ENCODE measurements at places on chromosomes 5 and 9.
A peak's percentile ranks its signal among the peaks of the same experiment; 100 is the strongest.

GRCh38 chr9:81964218-81965171, 21.2 kb downstream of the SPATA31D3 start:
- DNase-seq = no peak

- DNase-seq = peak; percentile 3
Measured at GRCh38 chr5:69493396-69494133, 975 bp downstream of the OCLN start.

DNA sequence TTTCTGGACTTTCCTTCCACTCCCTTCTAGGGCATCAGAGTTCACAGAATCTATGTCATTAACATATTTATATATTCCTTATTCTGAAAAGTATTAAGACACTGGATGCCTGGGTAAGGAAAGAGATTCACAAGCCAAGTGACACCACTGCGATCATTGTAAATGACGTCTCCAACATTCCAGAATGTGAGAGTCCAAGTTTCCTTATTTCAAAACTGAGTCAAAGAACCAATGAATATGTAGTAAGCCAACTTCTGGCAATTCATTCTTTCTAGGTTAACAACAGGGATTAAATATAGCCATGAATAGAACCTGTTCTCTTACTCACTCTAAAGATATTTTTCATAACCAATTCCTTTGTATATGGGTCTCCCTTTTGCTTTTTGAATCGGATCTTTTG, 18.1 kb downstream of the RAI14 start:
- no peak for DNase-seq

GRCh38 chr9:25964239-25964638, 286.0 kb upstream of the TUSC1 start:
- DNase-seq = no peak

DNA sequence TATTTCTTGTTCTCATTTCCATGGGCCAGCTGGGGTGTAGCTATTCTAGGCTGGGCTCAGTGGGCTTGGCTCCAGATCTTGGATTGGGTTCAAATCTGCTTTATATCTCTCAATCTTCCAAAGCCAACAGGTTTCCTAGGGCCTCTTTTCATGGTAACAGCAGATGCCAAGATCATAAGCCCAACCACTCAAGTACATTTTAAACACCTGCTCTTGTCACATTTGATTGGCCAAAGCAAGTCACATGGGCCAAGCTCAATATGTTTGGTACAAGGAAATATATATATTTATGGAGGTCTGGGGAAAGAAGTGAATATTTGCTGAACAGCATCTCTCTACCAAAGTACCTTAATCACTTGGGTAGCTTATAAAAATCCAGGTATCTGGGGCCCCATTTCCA, 49.5 kb downstream of the MRRF start:
- DNase-seq = no peak

DNA sequence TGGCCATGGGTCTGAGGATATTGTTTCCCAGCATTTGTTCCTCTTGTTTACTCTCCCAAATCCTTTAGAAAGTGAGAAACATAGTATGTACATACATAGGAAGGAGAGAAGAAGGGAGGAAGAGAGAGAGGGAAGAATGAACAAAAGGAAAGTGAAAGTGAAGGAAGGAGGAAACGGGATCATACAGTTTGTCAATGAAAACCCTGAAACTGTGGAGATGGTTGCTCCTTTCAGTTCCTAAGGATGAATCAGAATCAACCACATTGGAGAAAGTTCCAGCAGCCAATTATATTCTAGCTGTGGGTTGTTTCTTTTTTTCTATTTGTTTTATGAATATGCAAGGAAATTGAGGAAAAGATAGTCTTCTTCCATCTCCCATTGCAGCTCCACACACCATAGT, 396.5 kb downstream of the MLLT3 start:
- DNase-seq = no peak

DNA sequence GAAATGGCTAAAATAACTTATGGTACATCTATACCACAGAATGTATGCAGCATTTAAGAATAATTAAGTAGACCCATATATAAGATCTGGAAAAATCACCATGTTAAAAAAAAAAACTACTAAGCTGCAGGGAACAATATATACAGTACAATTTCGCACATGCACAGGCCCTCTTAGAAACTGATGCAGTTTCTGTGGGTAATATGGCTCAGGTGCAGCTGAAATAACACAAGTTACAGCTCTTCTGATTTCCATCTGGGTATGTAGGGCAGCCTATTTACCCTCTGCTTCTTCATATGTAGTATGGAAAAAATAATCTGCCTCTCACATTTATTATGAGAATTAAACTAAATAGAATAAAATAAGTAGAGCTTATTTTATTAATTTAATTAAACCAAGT, 82.9 kb downstream of the YIPF5 start:
- DNase-seq = no peak

DNA sequence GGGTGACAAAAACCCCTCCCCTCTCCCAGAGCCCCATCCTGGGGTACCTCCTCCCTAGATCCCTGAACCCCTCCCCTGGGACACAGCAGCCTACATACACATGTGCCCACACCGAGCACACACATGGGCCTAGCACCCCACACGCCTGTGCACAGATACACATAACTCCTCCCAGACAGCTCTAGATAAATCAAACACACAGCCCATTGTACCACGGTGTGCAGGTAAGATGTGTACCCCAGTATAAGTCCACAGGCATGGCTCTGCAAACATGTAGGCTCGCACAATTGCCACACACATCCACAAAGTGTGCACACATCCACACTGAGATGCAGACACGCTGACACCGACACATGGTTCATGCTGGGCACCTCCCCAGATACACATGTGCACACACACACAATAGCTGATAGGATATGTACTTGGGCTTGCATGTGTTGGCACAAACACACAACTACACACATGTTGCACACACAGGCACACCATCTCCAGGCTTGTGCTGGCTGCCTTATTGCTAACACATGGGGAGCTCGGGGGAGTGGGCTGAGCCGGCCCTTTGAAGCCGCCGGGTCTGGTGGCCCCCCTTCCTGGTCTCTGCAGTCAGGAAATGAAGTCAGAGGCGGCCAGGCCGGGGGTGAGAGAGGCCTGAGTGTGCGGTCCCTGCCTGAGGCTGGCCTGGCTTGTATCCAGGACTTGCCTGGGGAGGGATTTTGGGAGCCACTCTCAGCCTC, 30.2 kb downstream of the GOLGA2 start:
- no peak for DNase-seq

DNA sequence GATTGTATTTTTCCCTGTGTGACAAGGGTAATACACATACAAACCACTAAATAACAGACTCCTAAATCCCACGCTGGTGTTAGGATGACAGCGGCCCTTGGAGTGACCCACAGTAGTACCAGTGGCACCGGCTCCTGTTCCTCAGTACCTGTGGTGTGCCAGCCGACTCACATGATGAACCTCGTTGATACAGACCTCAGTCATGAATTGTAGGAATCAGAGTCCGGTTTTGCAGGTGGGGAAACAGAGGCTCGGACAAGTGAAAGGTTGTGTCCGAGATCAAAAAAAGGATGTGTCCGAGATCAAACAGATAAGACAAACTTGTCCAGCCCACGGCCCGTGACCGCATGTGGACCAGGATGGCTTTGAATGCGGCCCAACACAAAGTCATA, 78.0 kb downstream of the AMBP start:
- DNase-seq = peak; percentile 29

- DNase-seq = no peak
Measured at GRCh38 chr5:155546075-155546474, 532.5 kb downstream of the KIF4B start.

- no peak for DNase-seq
Measured at GRCh38 chr5:122156724-122157325, 27.5 kb downstream of the ZNF474 start.

- peak; percentile 63 for DNase-seq
Measured at GRCh38 chr5:177472460-177473442, 683 bp downstream of the DBN1 start.

GRCh38 chr5:95759634-95760033, 28.5 kb downstream of the RHOBTB3 start:
- no peak for DNase-seq

DNA sequence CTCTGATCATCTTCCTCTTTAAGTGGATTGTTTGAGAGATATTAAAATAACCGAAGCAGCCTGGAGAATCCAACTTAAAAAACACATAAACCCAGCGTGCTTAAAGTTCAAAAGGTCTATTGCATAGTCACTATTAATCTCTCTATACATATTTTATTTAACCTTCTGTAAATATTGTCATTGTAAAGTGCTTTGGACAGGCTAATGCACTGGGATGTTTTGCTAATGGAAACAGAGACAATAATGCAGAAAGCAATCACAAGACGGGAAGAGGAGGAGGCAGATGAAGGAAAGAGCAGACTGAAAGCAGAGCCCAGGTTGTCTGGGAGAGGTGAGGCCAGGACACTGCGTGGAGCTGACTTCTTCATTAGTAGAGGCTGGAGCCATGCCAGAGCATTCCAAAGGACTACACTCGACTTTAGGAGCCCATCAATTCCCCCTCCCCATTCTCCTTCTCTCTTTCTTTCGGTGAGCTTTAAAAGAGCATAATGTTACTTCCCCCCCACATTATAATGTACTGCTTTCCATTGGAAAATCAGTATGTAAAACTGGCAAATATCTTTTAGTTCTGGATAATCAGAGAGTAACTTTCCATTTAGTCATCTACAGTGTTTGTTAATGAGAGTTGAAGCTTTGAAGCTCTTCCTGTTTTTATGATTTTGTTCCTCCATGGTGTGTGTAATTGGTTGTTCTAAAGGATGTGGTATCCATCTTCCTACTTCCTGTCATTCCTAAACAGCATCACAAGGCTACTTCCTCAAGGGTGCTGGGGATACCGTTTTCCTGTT, 307.3 kb upstream of the MPDZ start:
- no peak for DNase-seq

DNA sequence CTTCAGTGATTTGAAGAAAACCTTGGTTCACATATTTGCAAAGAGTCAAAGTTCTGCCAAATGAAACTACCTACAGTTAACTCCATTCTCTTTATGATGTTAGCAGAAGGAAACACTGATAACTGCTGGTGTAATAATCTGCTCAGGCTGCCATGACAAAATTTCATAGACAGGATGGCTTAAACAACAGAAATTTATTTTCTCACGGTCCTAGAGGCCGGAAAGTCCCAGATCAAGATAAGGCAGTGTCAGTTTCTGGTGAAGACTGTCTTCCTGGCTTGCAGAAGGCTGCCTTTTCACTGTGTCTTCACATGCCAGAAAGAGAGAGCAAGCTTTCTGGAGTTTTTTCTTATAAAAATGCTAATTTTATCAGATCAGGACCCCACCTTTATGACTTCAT, 102.4 kb upstream of the PARP8 start:
- no peak for DNase-seq

- no peak for DNase-seq
Measured at GRCh38 chr9:98087420-98088354, 31.2 kb downstream of the NANS start.

GRCh38 chr5:165143741-165144140, 1638.3 kb downstream of the MAT2B start:
- DNase-seq = no peak

- DNase-seq = no peak
Measured at GRCh38 chr5:115423541-115423940, 121.0 kb downstream of the FEM1C start.

GRCh38 chr9:99555792-99556191, 265.9 kb upstream of the NR4A3 start:
- no peak for DNase-seq

GRCh38 chr9:105319202-105319813, 74.9 kb downstream of the SLC44A1 start:
- DNase-seq = no peak

GRCh38 chr9:93234600-93234999, 50.7 kb downstream of the WNK2 start:
- no peak for DNase-seq

GRCh38 chr9:120711841-120712538, 2.3 kb downstream of the MEGF9 start:
- DNase-seq = no peak

DNA sequence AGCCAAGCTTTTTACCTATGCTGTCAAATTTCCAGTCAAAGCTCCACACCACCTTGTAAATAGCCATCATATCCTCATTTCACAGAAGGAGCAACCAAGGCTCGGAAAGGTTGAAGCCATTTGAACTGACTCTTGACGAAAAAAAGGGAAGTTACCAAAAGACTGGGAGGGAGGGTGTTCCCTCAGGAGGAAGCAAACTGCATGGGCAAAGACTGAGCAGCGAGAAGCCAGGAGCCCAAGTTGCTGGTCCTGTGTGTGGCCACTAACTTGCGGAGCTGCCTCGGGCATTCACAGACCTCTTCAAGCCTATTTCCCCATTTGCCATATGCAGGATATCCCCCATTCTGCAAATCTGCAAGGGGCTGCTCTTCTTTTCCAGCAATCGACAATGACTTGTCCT, 37.4 kb downstream of the TTLL11 start:
- DNase-seq = no peak

GRCh38 chr5:141850244-141850768, 27.9 kb downstream of the PCDH1 start:
- DNase-seq = peak; percentile 18

DNA sequence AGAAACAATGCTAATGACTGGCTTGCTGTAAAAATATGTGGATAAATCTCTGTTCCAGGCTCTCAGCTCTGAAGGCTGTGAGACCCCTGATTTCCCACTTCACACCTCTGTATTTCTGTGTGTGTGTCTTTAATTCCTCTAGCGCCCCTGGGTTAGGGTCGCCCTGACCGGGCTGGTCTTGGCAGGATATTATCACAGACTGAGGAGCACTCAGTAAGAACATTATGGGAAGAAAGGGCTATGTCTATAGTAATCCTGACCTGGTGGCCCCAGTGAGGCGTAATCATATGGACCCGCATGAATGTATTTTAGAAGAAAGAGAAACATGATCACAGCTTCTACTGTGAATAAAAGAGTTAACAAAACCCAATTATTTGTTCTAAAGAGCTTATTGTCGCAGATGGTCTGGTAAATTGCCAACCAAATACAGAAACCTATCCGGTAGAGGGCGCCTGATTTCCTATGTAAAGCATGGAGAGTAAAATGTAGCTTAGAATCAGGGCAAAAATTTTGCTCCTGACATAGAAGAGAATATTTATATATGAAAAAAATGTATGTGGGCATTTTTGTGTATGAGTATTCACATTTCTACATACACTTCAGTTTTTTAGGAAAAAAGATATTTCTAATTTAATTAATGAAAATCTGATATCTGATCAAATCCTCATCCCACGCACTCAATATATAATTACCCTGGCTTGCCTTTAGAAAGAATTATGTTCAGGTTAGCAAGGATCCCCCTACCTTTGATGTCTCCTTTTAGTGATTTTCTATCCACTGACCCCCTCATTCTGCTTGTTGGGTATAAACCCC, 5.8 kb upstream of the IFNA1 start:
- DNase-seq = no peak

DNA sequence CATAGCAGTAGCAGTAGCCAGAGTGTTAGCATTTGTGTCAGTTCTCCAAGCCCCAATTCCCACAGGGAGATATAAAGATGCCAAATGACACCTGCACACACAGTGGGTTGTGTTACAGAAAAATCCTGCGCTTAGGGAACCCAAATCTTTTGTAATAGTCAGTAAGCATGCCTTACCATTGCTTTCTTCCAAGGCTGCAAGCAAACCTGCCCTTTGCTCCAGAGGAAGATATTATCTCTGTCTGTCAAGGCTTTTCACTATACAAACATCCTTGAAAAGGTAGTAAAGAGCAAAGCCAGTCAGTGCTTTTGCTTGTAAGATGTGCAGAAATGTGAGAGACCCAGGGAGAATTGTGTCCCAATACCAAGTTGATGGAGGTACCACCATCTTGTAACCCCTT, 2.9 kb downstream of the ANKDD1B start:
- DNase-seq = no peak

GRCh38 chr5:167713896-167714295, 577.5 kb upstream of the WWC1 start:
- no peak for DNase-seq

All from stimulated activated effector memory CD8-positive, alpha-beta T cell treated with anti-CD3 and anti-CD28 coated beads, Interleukin-12 subunit alpha, Interleukin-12 subunit beta, amount 100 ng/mL, for 72 hours (primary cell).